NCI-H1417 (cell line): ENCODE measurements at places on chromosomes 7 and 10.

GRCh38 chr7:33190688-33191304 lies 61.4 kb downstream of the BBS9 start:
- no peak for DNase-seq

GRCh38 chr10:85510682-85511081 lies 855.9 kb downstream of the GRID1 start:
- DNase-seq = no peak

GRCh38 chr10:123470336-123470921 lies 195.7 kb upstream of the GPR26 start:
- DNase-seq = peak; percentile 63

DNA sequence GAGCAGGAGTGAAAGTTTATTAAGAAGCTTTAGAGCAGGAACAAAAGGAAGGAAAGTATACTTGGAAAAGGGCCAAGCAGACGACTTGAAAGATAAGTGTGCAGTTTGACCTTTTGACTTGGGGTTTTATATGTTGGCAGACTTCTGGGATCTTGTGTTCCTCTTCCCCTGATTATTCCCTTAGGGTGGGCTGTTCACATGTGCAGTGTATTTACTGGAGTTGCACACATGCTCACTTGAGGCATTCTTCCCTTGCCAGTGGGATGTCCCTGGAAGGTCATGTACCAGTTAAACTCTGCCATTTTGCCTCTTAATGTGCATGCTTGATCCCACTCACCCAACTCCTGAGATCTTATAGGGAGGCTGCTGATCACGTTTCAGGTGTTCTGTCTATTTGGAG lies 23.4 kb upstream of the ARHGAP12 start:
- no peak for DNase-seq

DNA sequence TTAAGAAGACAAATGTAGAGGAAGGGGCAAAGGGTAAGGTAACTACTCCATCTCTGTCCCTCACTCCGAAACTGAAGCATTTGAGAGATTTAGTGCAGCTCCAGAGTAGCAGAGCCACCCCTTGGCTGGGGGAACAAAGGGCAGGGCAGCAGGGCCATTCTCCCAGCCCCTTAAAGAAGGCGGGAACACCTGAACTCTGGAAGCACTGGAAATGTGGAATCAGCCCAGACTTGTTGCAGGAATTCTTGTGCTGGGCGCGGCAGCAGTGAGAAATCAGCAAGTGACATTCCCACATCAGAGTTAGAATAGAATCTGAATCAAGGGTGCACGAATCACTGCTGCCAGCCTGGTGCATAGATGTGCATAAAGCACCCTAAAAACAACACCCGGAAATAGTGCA lies 34.4 kb upstream of the GRM8 start:
- no peak for DNase-seq

DNA sequence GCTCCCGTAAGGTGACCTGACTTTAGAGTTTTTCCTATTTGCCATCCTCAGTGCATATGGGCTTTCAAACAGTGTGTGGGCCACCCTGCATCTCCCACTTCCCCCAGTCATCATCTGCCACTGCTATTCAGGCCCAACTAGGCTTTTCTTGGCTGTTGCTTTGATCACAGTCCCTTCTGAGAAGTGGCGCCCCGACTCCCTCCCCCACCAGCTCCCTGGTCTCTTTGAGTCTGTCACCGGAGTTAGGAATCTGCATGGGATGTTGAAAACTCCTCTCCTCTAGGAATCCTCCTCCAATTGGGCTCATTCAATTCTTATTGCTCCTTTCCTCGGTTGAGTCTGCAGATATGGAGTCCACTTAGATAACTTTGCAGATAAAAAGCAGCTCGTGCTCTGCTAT lies 32.1 kb downstream of the HIF1AN start:
- DNase-seq = no peak

GRCh38 chr10:94216201-94216600 lies 146.5 kb downstream of the NOC3L start:
- no peak for DNase-seq

GRCh38 chr10:87691506-87692070 lies 31.9 kb downstream of the PAPSS2 start:
- DNase-seq = no peak

GRCh38 chr10:17229016-17229716 lies 1.1 kb downstream of the VIM start:
- peak; percentile 58 for DNase-seq

GRCh38 chr10:79979976-79980687 lies 31.2 kb upstream of the SFTPD start:
- no peak for DNase-seq

- no peak for DNase-seq
These were observed 76.0 kb upstream of the IL6 start for GRCh38 chr7:22651036-22651435.

- no peak for DNase-seq
These were observed 186.2 kb downstream of the CXCL12 start for GRCh38 chr10:44198780-44199097.

DNA sequence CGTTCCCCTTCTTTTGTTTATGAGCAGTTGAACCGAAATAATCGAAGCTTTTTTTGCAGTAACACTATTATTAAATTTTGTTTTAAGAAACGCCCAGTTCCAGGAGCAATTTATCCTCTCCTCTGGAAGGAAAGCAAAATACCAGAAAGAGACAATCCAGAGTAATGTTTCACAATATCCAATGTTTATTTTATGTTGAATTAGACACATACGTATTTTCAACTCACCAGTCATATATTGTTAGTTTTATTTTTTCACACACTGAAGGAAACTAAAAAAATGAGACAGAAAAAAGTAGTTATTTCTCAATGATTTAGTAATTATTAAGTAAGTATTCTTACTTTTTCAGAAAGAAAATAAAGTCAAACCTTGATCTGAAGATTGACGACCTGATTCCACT lies 85.1 kb downstream of the MYOF start:
- DNase-seq = no peak

GRCh38 chr10:32055478-32056135 lies 618 bp downstream of the KIF5B start:
- DNase-seq = peak; percentile 45

DNA sequence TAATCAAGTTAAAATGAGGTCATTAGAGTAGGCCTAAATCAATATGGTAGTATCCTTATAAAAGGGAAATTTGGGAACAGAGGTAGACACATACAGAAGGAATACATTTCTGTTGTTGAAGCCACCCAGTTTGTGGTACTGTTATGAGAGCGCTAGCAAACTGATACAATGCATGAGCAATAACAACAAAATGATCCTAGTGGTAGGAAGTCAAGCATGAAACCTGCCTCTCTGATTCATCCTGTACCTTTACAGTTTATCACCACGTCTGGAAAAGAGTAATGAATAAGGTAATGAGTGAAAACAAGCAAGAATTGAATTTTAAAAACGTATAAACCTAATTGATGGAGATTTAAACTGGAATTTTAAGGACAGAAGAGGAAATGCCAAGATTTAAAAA lies 217.2 kb downstream of the PCLO start:
- DNase-seq = no peak

DNA sequence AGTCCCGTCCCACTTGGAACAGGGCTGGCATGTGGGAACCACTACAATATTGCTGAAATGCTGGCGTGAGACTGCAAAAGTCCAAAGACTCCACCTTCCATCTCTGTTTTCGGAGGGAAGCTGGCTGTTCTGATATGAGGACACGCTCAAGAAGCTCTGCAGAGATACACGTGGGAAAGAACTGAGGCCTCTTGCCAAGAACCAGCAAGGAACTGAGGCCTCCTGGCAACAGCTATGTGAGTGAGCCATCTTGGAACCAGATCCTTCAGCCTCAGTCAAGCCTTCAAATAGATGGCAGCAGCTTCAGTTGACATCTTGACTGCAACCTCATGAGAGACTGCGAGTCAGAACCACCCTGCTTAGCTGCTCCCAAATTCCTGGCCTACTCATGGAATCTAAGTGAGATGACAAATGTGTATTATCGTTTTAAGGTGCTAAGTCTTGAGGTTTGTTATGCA lies 30.8 kb downstream of the SGMS1 start:
- DNase-seq = no peak

DNA sequence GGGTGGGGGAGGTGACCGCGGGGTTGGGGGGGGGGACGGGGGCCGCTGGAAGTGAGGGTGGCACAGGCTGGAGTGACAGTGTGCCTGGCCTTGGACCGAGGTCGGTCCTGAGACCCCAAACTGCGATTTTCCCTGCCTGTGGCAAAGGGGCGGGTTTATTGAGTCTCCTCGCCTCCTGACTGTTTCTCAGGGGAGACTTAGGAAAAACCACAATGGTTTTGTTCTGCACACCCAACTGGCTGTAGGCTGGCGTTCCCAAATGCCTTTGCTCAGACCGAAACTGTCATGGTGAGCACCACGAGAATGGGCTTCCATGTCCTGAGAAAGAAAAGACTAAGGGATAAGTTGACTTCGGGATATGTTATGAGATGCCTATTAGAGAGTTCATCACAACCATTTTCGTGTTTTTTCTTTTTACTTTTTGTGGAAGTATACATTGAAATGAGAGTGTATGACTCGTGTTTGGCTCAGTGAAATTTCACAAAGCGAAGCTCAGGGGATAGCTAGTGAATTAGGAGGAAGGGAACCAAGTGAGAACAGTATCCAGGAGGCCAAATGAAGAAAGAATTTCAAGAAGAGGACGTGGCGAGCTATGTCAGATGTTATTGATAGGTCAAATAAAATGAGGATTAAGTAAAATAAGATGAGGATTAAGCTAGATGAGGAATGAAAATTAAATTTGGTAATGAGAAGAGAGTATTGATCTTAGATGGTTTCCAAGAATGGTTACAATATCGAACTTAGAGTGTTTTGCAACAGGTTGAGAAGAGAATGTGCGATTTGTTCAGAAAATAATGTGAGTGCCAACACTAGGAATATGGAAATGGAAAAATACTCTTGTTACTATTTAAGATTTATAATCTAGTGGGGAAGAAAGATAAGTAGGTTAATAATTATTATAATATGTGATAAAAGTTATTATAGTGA lies 918 bp downstream of the NET1 start:
- peak; percentile 2 for DNase-seq

- no peak for DNase-seq
These were observed 156.3 kb upstream of the HGF start for GRCh38 chr7:81926154-81926553.

DNA sequence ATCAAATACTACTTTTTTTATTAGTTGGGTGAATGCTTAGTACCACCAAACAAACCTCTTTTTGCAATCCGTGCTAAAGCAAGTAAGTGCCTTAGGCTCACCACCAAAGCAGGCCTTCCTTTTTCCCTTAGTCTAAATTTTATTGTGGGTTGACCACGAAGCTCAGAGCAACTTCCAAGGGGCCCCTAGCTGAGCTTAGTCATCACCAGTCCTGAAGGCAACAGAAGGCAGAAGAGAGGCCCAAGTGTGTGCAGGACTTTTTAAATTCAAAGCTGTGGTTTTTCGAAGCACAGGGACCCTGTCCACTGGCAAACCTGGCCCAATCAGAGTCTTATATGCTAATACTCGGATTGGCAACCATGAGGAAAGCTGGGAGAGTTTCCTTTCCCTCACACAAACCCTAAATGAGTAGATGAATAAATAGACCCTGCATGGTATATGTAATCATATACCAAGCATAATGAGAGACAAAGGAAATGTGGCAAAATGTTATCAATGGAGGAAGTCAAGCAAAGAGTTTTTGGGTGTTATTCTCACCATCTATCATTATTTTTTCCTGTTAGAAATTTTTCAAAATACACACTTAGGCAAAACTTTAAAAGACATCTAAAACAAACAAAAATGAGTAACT lies 453.2 kb upstream of the GALNT17 start:
- no peak for DNase-seq

- no peak for DNase-seq
These were observed 7.6 kb upstream of the ADCYAP1R1 start for GRCh38 chr7:31044529-31044928.

DNA sequence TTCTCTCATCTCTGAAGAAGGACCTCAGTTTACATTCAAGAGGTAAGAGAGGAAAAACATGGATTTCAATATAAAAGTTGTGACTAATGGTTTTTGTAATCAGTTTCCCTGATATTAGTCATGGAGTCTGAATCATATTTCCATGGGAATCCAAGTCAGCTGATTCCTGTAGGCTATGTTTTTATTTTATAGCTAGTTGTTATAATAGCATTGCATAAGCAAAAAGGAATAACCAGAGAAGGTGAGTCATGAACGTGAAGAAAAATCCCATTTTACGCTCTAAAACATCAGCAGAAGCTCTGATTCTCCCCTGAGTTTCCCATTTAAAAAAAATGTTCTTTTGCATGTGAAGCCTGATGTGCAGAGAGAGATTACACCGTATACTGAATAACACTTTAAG lies 299.3 kb downstream of the SFMBT2 start:
- DNase-seq = no peak

DNA sequence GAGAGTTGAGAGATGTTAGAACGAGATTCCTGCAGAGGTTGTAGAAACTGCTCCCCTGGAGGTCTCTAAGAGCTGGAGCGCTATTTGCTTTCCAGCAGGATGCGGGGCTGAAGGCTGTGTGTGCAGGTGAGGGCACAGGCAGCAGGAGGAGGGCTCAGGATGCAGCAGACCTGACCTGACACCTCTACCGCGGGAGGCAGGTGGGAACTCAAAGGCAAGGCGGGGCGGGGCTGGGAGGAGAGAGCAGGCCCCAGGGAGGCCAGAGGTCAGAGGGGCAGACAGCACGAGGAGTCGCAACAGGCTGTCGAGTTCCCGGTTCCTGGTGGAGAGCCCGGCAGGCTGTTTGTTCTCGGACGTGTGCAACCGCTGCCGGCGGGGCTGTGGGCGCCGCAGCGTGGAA lies 7.9 kb upstream of the CRTAC1 start:
- DNase-seq = peak; percentile 50

GRCh38 chr10:103549349-103549685 lies 55.8 kb downstream of the NEURL1 start:
- DNase-seq = no peak

GRCh38 chr7:2665359-2665791 lies 22.6 kb upstream of the AMZ1 start:
- DNase-seq = no peak

- DNase-seq = peak; percentile 56
These were observed at the start of gene ST8SIA6 for GRCh38 chr10:17454161-17455014. Gene ST8SIA6 (minus strand): TSS chr10:17454595. CDS start chr10:17454255, 340 bp downstream.

- DNase-seq = no peak
These were observed 110.7 kb downstream of the CYTH3 start for GRCh38 chr7:6161463-6162330.

GRCh38 chr10:112843623-112844022 lies 106.4 kb upstream of the TCF7L2 start:
- no peak for DNase-seq

- DNase-seq = no peak
These were observed 106.3 kb downstream of the CTTNBP2 start for GRCh38 chr7:117766913-117767312.
